ENCODE measurements at places on chromosomes 12 and 14.
A peak's percentile ranks its signal among the peaks of the same experiment; 100 is the strongest.

GRCh38 chr14:105258846-105259245, 10.5 kb downstream of the BTBD6 start:
- no peak for DNase-seq

DNA sequence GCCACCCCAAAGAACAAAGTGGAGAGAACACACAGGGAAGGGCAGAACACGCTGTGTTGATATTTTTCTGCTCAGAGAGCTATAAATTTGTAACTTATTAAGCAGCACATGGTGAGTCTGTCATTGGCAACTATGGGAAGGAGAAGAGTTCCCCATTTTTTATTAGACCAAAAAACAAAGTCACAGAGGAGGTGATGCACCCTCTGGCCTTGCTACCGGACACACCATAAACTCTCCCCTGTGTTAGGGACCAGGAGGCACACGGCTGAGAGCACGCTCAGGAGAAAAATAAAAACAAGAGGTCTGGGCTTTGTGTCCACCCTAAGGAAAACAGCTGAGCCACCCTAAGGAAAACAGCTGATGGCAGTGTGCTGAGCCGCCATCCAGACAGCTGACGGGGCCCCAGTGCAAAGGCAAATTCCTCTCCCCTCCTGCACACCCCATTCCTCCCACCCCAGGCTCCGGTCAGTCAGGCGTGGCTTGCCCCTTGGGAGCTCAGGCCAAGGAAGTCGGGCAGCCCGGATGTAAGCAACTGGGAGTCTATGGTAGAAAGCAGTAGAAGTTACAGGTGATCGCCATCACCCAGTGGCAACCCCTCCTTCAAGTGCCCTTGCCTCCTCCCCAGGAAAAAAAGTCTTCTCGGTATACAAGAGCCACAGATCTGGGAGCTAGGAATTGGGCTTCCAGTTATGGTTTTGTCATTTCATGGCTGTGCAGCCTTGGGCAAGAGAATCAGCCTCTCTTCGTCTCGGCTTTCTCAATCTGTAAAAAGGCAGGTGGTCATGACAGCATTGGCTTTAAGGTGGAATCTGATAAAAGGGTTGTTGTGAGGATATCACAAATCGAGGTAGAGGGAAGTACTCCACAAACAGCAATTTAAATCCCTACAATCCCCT, 2.4 kb downstream of the PXN start:
- DNase-seq = no peak

DNA sequence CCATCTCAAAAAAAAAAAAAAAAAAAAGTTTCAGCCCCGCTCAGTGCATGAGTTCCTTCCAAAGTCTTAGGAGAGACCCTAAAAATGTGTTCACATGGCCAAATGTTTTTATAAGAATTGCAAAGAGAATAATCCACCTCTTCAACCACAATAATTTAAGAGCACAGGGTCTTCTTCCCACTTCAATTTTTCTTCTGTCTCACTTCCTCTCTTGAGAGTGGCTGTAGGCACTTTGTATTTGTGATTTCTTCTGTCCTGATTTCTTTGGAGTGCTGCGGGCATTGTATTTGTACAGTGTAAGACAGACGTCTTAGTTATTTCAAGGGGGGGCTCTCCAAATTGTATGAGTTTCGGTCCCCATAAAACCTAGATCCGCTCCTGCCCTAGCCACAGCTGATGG, 58.3 kb downstream of the C12orf56 start:
- no peak for DNase-seq

DNA sequence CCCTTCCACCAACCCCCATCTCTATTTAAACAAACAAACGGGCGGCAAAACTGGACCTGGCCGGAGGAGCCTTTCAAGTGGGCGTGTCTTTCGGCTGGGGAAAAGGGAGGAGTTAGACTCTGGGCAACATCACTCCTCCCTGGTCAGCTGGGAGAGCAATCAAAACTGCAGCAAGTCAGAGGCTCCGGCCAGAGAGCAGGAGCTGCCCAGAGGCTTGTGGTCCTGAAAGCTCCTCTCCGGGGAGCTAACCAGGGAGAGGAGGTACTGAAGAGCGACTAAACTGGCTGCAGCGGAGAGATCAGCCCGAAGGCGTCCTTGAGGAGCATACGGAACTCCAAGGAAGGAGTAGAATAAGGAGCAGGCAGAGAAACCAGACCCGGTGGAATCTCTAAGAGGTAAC, at the start of gene NEUROD4:
Gene NEUROD4 (plus strand): TSS at position 191 of the 400 bp plus-strand sequence. CDS start 6,466 bp downstream, outside the sequence.
- DNase-seq = peak; percentile 18

DNA sequence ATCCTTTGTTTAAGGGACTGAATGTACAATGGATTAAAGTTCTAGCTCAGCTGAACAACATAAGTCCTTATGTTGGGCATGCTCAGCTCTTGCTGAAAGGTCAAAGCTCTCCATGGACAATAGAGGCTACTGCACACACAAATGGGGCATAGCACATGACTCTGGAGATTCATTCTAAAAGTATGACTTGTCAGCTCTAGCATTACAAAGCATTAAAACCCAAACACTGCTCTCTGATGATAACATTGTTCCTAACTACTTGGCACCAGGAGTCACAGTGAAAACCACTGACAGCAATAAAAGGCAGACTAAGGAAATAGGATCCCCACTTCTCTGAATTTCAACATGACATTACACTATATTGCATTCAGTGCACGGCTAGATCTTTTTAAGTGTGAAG, 21.9 kb upstream of the FSCB start:
- DNase-seq = no peak

DNA sequence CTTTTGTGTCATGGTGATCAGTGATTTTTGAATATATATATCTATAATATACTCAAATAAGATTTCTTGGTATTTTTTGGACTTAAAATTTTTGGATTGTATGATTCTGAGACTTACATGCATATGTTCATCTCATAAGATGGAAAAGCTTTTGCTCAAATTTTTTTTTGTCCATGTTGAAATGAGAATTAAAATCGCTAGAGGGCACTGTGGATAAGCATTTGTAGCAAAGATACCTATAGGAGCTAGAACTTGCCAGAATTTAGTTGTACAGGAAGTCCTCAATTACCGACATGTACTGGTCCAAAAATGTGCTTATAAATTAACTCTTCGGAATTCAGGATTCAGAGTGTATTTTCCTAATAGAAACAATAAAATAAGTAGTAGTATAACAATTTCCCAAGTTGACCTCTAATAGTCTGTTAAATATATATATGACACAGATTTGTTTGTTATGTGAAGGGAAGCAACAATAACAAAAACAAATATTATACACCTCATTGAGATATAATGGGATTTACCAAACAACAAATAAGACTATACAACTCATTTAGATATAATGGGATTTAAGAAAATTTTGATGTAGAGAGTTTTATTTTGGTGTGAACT, 179.6 kb downstream of the TMEM117 start:
- DNase-seq = peak; percentile 56

Measured in CD4-positive, alpha-beta T cell treated with Interleukin-10 for 1 hour (primary cell).